Daoy (cell line): ENCODE measurements at places on chromosomes 6 and 20. TPM values are rescaled to one million over a fixed set of nuclear protein-coding genes. Genes with fewer than 3 reads are reported as not detected.

- DNase-seq = peak; percentile 74
Measured at GRCh38 chr6:133644892-133645619, 243.9 kb upstream of the TCF21 start.

DNA sequence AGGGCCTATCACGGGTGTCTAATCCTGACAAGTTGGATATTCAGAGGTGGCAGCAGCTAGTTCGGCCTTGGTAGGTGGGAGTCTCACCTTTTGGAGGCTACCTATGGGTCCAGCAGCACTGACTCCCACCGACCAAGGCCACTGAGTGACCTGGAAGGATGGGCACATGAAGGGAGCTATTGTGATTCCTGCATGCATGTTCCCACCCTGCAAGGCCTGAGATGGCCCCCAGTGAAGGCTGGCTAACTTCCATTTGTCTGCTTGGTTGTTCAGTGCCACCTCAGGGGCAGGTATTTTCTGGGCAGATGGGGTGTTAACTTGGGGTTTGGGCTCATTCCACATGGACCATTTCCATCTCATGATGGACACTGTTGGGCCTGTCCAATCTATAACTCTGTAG is 18.4 kb upstream of the MICA start:
- DNase-seq = no peak

DNA sequence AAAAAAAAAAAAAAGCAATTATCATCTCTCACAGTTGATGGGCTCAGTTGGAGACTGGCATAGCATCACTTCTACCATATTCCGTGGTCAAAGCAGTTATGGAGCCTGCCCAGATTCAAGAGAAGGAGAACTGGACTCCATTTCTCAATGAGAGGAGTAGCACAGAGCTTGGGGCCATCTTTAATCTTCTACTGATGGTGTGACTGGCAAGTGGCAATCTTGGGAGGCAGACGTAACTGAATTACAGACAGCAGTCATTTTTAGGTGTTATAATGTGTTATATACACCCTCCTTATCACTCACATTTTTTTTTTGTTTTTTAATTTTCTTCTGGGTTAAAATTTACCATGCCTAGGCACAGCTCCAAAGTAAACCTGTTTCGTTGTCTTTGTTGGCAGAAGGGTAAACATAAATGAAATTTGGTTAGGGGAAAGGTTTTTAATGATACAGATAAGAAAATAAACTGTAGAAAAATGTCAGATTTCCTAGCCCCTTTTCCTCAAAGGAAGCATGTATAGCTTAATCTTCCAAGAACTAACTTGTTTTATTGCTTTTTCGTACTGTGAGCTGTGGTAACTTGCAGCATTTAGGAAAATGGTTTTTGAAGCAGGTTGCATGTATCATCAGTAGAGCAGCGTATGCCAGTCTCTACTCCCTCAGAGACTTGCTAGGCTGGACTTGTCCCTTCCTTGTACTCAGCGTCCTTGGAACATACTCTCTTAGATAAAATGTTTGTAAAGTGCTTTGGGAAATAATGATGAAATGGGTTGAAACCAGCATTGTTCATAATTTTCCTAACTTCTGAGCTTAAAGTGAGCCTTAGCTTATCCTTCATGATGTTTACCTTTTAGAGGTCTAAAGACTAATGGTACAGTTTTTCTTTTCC is 25.7 kb downstream of the ZFAND3 start:
- no peak for DNase-seq

- no peak for DNase-seq
Measured at GRCh38 chr6:113976806-113977205, 5.9 kb upstream of the HDAC2 start.

DNA sequence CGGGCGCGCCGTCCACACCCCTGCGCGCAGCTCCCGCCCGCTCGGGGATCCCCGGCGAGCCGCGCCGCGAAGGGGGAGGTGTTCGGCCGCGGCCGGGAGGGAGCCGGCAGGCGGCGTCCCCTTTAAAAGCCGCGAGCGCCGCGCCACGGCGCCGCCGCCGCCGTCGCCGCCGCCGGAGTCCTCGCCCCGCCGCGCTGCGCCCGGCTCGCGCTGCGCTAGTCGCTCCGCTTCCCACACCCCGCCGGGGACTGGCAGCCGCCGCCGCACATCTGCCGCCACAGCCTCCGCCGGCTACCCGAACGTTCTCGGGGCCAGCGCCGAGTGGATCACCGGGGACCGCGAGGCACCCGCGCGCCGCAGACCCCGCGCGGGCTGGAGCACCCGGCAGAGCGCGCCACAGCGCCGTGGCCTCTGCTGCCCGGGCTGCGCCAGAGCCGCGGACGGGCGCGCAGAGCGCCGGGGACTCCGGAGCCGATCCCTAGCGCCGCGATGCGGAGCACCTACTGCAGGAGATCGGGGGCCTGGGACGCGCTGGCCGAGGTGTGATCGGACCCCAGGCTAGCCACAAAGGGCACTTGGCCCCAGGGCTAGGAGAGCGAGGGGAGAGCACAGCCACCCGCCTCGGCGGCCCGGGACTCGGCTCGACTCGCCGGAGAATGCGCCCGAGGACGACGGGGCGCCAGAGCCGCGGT is at the start of gene BMP2:
BMP2 (plus strand) TSS at position 151 of the 692 bp plus-strand sequence. CDS start 2,441 bp downstream, outside the sequence.
- peak; percentile 58 for DNase-seq

DNA sequence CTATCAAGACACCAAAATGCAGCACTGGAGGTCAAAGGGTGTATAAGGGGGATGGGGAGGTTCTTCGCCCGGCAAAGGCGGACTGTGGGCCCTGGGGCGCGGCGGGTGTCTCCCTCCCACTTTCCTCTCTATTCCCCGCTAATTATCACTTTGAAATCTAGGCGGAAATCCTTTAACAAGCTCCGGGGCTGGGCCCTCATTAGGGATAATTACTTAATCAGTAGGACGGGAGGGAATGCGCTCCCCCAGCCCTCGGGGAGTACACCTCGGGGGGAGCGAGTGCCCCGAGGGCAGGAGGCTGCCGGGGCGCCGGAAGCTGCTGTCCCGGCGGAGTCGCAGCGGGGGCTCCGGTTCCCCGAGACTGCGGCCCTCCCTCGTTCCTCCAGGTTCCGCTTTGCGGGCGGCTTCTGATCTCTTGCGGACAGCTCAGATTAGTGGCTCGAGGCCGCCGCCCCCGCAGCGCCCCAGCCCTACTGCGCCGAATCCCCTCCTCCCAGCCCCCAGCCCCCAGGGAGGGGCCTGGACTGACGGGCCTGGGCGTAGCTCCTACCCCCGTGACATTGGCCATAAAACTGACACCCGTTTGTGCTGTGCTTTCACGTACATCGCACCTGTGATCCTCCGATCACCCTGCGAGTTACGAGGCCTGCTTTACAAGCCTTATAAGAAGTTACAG is 14.7 kb downstream of the MUCL3 start:
- DNase-seq = peak; percentile 55

GRCh38 chr20:25227317-25227831 is 20.5 kb upstream of the PYGB start:
- peak; percentile 63 for DNase-seq

- DNase-seq = no peak
Measured at GRCh38 chr6:130409418-130410100, 43.7 kb downstream of the TMEM200A start.

DNA sequence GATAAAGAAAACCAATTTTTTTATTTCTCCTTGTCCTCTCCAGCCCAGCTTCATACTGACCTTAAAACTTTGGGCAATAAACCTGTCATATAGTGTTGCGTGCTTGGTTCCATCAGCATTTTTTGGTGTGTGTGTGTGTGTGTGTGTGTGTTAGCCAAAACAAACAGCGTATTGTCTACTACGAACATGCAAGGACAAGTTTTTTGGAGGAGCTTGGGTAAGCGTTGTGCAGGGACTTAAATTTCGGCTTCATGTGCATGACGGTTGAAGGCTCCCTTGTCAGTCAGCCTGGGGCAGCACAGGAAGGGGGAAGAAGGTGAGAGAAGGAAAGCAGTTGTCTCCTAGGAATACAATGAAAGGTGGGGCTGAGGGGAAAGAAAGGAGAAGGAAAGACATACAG is 62.0 kb upstream of the PAX1 start:
- DNase-seq = no peak

GRCh38 chr20:7792150-7792869 is 147.9 kb downstream of the HAO1 start:
- DNase-seq = no peak

GRCh38 chr6:64477391-64477790 is 841.8 kb downstream of the PHF3 start:
- no peak for DNase-seq

DNA sequence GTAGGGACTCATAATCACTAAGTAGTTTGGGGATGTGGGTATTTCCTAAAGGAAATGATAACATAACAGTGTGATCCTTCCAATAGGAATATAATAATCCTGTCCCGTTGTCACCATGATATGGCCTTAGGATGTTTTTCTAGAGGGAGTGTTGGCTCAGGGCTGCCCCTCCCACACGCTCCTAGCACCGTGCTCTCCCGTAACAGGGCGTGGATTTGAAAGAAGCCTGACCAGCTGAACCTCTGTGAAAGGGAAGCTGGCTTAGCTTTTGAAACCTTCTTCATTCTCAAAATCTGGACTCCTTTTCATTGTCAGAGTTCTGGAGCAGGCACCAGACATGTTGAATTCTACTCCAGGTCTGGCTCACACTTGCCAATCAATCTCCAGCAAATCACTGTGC is 103.4 kb upstream of the SASH1 start:
- no peak for DNase-seq

DNA sequence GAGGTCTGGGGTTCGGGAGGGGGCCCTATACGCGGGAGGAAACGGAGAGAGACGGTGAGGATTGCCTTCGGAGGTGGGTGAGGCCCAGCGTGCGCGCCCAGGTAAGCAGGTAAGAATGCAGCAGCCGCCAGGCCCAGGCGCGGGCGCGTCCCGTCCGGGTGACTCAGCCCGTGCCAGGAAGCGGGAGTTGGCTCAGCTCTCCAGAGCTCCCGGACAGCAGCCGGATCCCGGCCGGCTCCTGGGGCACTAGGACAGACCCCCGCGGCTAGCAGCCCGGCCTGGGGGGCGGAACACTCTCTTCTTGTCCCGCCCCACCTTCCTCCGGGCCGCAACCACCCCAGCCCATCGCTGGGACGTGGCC is 1.5 kb upstream of the MDFI start:
- DNase-seq = peak; percentile 81

The MAK gene
- total RNA-seq = 0.09 TPM in 1 of 2 replicates, not detected in the other

The ADRM1 gene
- total RNA-seq = 390 and 470 TPM in 2 replicates

The PDYN gene
- total RNA-seq = not detected in 2 replicates

The ULBP3 gene
- 27.3 and 36.4 TPM in 2 replicates for total RNA-seq

The LRP11 gene
- total RNA-seq = 60.6 and 73.0 TPM in 2 replicates
